ENCODE measurements at places on chromosomes 2 and 18. TPM values are rescaled to one million over a fixed set of nuclear protein-coding genes. Genes with fewer than 3 reads are reported as not detected.

Gene ST6GAL2
- total RNA-seq: 0.12 TPM

Gene PTPRN
- total RNA-seq: not detected

Gene C2orf80
- not detected for total RNA-seq

Gene NAT8
- not detected for total RNA-seq

Gene MAP3K19
- total RNA-seq: not detected

Gene C2orf66
- total RNA-seq: not detected

Gene ACTG2
- 0.32 TPM for total RNA-seq

Gene FBLN7
- total RNA-seq: 0.32 TPM

Gene CD207
- not detected for total RNA-seq

Gene MTCL1
- 6.7 TPM for total RNA-seq

Gene DNAH7
- total RNA-seq: 0.25 TPM

Gene CRACDL
- 4.0 TPM for total RNA-seq

Gene UGT1A6
- not detected for total RNA-seq

Gene ABCG5
- total RNA-seq: not detected

Gene PPP1R7
- 70.3 TPM for total RNA-seq

Gene FBXO41
- 0.69 TPM for total RNA-seq

Gene OBSL1
- total RNA-seq: 190 TPM

Gene CYP27C1
- 0.10 TPM for total RNA-seq

Gene CRYBA2
- total RNA-seq: not detected

Gene GPAT2
- total RNA-seq: 5.5 TPM

Gene KYNU
- 1.4 TPM for total RNA-seq

Gene CD8B2
- not detected for total RNA-seq

Gene GKN2
- not detected for total RNA-seq

Gene MATN3
- 0.32 TPM for total RNA-seq

Gene ARHGEF4
- 3.8 TPM for total RNA-seq

Gene IL1RN
- total RNA-seq: 0.57 TPM

Gene MC4R
- total RNA-seq: not detected

Gene RAB17
- 3.2 TPM for total RNA-seq

Gene POTEJ
- total RNA-seq: not detected

Gene SPAST
- 10.4 TPM for total RNA-seq

Gene FRZB
- total RNA-seq: 1.1 TPM

Gene RNF125
- 3.4 TPM for total RNA-seq

Gene DOK1
- 4.4 TPM for total RNA-seq

Gene EPB41L3
- 6.8 TPM for total RNA-seq

Gene VWA3B
- not detected for total RNA-seq

Gene SLC11A1
- 4.5 TPM for total RNA-seq

Gene ASPRV1
- 0.84 TPM for total RNA-seq

Gene RAB3GAP1
- total RNA-seq: 53.2 TPM

Gene TLX2
- total RNA-seq: not detected

Gene SPDYA
- total RNA-seq: 0.15 TPM

All from left ventricle myocardium superior (tissue), 1 donor.